NCI-H1092 (cell line): ENCODE measurements at places on chromosomes 6 and 20.

DNA sequence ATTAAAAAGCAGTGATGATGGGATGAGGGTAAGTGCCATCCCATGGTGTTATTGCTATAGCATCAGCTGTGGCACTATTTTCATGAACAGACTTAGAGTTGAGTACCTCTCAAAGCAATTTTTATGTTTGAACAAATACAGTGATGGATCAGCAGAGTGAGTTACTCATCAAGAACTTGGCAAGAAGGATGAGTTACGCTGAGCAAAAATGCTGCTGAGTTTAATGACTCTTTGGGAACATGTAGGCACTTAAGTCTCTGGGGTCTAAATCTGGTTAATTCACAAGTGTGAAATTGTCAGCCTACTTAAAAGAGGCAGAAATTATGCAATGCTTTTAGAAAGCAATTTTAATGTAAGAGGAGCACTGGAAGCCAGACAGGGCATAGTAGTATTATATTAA is 78.5 kb upstream of the AHI1 start:
- DNase-seq = peak; percentile 60

DNA sequence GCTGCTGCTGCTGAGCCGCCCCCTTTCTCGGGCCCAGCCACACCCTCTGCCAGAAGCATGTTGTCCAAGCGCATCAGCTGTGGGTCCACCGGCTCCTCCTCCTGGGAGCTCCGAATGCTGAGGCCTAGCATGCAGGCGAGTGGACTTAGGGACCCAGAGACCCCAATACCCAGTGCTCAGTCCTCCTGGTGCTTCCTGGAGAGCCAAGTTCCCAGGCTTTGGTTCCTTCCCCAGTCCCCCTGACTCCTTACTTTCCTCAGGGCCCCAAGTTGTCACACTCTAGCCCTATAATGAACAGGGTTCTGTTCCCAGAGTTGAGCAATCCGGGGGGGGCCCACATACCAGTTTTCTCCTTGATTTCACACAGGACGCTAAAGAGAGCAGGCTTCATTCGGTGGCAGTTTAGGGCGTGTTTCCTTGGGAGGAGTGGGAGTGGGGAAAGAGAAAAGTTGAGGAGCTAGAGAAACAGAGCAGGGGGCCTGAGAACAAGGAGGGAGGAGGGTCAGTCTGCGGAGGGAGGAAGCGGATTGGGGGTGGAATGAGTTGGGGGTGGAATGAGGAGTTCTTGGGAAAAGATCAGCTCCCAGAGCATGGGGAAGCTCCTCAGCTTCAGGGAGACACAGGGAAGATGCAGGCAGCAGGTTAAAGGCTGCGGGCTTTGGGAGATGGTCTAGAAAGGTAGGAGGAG is 1.5 kb downstream of the PBX2 start:
- no peak for DNase-seq

DNA sequence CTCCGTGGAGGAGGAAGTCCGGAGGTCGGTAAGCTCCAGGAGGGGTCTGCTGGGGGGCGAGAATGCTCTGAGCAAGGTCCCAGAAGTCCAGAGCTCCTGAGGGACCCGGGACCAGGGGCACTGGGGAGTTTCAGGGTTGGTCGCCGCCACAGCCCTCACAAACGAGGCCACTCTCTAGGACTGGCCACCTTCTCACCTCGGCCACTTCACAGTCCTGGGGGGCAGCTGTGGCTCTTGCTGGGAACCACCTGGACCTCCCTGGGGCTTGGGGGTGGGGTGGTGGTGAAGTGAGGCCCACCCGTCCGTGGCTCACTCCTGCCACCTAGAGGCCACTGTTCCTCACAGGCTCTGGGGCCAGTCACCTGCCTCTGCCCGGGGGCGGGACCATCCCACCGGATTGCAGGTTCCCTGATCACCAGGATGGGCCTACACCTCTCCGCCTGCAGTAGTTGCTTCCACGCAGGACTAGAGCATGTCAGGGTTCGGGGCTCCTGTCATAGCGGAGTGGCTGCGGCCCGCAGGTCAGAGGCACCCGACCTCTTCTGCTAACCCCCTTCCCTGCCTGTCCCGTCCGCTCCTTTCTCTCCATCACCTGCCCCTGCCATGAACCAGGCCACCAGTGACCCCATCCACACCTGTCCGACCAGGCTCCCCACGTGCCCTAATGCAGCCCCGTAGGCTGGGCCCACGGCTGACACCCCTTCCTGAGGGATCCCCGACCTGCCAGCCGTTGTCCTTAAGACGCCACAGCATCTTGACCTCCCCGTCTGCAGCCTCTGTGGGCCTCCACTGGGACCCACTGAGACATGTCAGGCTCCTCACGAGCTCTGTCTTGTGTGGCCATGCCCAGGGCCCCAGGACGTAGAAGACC is 5.1 kb upstream of the TCEA2 start:
- peak; percentile 22 for DNase-seq

DNA sequence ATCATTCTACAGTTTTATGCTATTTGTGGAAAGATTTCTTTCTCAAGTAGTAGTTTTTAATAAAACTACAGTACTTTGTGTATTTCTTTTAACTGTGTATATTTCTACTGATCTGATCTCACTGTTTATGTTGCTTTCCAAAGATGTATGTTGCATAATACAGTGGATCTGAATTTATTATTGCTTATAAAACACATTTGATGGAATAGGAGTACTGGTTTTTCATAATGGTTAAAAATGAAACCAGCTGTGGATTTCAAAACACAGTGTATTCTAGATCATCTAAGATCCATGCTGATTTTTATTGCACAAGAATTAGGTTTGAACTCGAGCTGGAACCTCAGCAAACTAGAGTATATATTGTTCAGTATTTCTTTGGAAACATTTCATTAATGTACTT is 8.0 kb downstream of the NKX2-4 start:
- DNase-seq = no peak

- DNase-seq = no peak
Measured at GRCh38 chr20:19018881-19019280, 193.6 kb upstream of the SLC24A3 start.

DNA sequence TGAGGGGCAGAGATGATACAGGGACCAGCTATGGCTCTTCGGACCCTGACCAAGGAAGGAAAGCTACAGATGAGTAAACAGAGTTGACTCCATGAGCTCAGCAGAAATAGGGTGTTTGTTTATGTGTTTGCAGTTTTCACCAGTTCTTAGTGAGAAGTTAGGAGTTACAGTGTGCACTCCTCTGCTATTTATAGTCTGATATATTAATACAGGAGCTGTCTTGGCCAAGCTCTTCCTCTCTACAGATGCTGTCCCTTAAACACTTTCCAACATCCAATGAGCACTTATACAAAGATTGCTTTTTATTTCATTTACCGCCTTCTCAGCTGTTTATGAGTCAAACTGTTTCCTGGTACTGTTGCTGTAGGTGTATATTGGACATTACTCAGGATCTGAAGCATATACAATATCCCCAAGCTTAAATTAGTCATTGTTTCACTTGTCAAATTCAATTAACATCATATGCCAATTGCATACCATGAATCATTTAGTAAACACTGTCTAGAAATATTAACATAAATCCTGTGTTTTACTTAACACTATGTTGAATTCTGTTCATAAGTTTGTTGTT is 618.0 kb downstream of the PRKN start:
- DNase-seq = no peak

DNA sequence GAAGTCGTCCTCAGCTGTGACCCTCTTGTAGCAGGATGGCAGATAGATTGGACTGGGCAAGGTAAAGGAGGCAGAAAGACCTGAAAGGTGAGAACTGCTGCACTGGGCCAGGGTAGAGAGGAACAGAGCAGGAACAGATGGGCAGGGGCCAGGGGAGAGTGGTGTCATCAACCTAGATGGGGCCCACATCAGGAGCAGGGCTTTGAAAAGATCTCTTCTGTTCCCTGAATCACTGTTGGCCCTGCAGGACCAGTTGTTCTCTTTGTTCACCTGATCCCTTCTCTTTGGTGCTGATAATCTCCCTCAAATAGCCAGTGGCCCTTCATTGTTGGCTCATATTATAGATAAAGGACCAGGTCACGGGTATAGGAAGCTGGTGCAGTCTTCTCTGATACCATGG is 59.9 kb downstream of the DTD1 start:
- DNase-seq = no peak

GRCh38 chr6:44524476-44525227 is 137.1 kb downstream of the CDC5L start:
- DNase-seq = no peak

GRCh38 chr6:70666706-70667105 is 977 bp upstream of the SMAP1 start:
- no peak for DNase-seq

- DNase-seq = no peak
Measured at GRCh38 chr6:133610971-133611370, 277.9 kb upstream of the TCF21 start.

- DNase-seq = no peak
Measured at GRCh38 chr6:54891536-54891935, 45.0 kb downstream of the FAM83B start.

DNA sequence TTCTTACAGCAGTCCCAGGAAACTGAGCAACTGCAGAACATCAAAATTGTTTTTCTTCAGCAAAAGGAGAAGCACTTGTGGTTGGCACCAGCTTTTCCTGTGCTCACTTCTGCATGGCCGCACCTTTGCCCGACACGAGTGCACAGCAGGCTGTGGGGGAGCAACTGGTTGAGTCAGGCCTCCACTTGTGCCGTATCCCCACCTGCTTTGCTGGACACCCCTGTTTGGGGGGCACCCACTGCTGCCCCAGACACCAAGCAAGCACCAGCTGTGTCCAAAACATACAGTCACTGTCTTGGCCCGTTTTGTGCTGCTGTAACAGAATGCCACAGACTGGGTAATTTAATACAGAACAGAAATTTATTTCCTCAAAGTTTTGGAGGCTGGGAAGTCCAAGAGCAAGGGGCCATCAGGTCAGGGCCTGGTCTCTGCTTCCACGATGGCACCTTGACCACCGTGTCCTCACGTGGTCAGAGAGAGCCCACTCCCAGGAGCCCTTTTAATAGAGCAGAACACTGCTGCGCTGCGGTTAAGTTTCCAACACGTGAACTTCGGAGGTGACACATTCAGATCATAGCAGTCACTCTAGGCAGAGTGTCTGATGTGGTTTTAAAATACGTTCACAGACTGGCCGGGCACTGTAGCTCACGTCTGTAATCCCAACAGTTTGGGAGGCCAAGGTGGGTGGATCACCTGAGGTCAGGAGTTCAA is 8.7 kb upstream of the GMEB2 start:
- no peak for DNase-seq

DNA sequence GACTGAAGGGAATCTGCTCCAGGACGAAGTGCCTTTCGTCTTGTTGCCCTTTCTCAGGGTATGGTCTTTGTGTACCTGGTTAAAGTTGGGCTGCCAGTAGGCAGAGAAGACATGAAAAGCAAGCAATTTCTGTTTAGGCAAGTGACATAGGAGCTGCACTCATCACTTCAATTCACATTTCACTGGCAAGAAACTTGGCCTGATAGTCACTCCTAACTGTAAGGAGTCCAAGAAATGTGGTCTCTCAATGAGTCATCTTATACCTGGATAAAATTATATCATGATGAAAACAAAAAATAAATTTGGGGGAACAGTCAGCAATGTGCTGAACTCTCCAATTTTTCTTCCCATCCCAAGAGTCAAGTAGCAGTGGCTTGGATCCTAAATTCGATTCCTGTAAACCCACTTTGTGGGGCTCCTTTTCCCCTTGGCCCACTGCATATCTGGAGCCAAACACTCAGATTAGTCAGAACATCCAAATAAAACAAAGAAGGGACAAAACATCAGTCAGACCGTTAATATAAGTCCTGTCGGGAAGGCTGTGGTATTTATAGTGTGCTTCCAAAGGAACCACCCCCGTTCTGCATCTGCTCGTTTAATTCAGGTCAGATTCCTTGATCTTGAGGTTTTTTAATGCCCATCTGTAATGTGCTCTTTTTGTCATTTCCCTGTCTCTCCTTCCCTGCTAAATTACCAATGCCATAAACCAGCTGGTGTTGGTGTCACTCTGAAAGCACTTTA is 5.0 kb upstream of the GABRR1 start:
- no peak for DNase-seq

DNA sequence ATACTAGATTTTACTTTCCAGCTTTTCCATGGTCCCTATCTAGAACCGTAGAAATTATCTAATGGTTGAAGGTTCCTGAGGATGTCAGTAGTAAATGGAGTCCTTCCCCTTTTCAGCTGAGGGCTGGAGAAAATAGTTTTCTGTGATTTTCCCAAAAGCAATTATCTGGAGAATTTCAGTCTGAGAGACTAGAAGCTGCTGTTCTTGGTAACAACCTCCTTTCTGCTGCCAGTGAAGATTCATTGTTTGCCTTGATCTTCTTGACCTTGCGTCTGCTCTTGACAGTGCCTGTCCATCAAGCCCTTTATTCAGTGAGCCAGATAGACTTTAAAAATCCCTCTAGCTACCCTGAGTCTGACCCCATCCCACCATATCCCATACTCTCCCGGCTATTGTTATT is 73.1 kb downstream of the PHACTR2 start:
- DNase-seq = no peak

GRCh38 chr6:118668761-118669385 is 17.5 kb upstream of the CEP85L start:
- DNase-seq = no peak

- DNase-seq = no peak
Measured at GRCh38 chr20:23565503-23566045, 2.7 kb downstream of the CST9L start.

GRCh38 chr6:99427988-99428387 is 2.9 kb upstream of the PNISR start:
- DNase-seq = no peak

DNA sequence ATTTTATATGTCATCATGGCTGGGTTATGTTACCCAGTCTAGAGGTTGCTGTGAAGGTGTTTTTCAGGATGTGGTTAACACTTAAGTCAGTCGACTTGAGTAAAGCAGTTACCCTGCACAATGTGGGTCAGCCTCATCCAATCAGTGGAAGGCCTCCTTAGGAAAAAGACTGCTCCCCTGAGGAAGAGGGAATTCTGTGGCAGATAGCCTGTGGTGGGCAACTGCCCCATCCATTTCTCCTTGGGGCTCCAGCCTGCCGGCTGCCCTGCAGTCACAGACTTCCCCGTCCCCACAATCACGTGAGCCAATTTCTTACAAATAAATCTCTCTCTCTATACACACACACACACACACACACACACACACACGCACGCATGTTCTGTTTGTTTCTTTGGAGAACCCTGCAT is 34.5 kb upstream of the MPC1 start:
- DNase-seq = no peak

DNA sequence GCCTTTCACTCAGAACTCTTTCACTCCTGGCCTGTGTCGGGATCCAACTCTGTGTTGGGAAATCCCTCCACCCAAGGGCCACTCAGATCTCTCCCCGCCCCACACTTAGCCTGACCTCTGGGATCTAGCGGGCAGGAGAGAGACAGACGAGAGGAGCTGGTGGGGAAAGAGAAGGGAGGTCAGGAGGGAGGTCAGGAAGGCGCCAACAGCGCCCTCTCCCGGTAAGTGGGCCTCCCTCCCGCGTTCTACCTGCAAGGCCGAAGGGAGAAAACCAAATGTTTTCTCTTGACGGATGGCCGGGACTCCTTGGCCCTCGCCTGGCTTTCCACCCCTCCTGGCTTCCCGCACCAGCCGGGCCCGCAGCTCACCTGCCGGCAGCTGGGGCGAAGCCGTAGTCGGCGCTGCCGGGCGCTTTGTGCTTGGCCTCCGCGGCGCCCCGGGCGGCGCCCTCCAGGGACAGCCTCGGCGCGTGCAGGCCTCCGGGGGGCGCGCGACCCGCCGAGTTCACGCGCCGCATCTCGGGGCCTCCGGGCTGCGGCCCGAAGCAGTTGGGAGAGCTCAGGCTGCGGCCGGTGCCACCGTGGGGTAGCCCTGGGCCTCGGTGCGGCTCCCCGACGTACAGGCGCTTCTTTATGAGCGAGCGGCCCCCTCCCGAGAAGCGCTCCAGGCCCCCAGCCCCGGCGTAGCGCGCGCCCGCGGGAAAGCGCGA is 38.2 kb downstream of the C6orf132 start:
- no peak for DNase-seq
